Stimulated activated CD8-positive, alpha-beta memory T cell treated with anti-CD3 and anti-CD28 coated beads, Interleukin-4, amount 100 ng/mL, for 4 hours (primary cell): ENCODE measurements at places on chromosomes 13 and 19.

- no peak for DNase-seq
Measured at GRCh38 chr13:27968316-27969081, 616 bp downstream of the CDX2 start.

- no peak for DNase-seq
Measured at GRCh38 chr19:1343041-1343440, 40.7 kb upstream of the NDUFS7 start.

- no peak for DNase-seq
Measured at GRCh38 chr13:112802802-112803195, 113.0 kb downstream of the ATP11A start.

GRCh38 chr13:60275208-60275607 is 111.5 kb upstream of the DIAPH3 start:
- no peak for DNase-seq

GRCh38 chr13:46165485-46166223 is 16.3 kb downstream of the LCP1 start:
- DNase-seq: no peak

DNA sequence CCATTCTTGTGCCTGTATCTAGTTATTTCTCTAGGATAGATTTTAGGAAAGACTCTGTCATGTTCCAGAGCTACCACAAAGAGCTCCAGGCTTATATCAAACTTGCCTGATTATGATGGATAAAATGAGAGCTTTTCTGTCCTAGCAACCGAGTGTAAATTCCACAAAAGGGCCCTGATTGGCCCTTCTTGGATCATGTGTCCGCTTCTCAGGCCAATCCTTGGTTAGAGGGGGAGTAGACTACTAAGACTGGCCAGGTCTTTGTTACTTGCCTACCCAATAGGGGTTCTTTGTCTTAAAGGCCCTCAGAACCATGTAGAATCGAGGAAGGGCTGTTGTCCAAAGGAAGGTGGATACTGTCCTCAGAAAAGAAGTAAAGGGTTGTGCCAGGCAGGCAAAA is 2.4 kb downstream of the DHX34 start:
- no peak for DNase-seq

DNA sequence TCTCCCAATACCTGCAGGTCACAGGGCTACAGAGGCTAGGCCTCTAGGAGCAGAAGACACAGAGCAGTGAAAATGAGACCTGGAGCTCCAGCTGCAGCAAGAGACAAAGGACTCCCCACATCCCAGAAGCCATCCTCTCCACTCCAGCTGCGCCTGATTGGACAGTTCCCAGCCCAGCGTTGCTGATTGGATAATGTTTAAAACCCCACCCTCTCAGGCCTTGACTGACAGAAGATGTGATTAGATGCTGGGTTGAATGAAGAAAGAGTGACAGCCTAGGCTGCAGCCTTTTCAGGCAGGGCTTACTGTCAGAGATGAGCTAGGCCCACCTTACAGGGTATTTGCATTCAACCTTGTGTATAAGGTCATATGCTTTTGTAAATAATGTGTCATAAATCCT is 59.4 kb downstream of the ZNF708 start:
- no peak for DNase-seq
